ENCODE measurements at places on chromosomes 2 and 18.

GRCh38 chr2:225948903-225949302, 549.4 kb downstream of the NYAP2 start:
- DNase-seq, result no peak

DNA sequence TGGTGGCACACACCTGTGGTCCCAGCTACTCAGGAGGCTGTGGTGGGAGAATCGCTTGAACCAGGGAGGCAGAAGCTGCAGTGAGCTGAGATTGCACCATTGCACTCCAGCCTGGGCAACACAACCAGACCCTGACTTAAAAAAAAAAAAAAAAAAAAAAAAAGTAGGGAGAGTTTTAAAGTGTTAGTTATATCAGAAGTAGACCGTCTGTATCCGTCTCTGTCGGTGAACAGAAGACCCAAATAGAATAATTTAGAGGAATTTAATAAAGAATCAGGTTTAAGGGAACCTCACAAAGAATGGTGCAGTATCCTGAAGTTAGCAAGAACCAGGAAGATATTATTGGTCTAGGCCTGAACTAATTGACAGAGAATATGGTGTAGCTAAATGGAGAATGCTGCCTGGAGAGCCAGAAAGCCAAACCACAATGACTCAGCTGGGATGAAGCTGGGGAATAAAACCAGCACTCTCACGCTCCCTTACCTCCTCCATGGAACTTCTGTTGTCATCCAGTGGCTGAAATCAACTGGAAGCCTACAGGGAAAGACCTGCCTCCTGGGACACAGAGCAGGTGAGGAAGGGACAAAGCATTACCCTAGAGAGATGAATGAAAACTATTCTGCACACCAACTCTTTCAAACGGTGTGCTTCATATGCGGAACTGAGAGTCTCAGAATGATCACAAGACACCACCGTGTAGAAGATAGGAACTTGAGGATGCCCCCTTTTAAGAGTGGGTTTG, 39.1 kb upstream of the PLEKHM3 start:
- DNase-seq, result no peak

- DNase-seq, result no peak
These were observed 4.0 kb downstream of the KANSL1L start for GRCh38 chr2:210167227-210167626.

DNA sequence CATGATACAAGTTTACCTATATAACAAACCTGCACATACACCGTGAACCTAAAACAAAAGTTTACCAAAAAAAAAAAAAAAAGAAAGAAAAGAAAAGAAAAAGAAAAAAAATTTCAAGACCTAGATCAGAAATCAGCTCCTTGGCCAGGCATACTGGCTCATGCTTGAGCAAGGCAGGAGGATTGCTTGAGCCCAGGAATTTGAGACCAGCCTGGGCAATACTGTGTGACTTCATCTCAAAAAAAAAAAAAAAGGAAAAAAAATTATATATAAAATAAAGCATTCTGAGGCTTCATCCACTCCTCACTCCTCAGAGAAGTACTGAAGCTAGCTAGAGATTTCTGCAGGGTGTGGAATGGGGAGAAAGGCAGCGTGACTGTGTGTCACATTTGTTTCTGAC, 11.8 kb upstream of the PROC start:
- DNase-seq, result no peak

- DNase-seq, result no peak
These were observed 36.7 kb upstream of the PAPOLG start for GRCh38 chr2:60719331-60719730.

DNA sequence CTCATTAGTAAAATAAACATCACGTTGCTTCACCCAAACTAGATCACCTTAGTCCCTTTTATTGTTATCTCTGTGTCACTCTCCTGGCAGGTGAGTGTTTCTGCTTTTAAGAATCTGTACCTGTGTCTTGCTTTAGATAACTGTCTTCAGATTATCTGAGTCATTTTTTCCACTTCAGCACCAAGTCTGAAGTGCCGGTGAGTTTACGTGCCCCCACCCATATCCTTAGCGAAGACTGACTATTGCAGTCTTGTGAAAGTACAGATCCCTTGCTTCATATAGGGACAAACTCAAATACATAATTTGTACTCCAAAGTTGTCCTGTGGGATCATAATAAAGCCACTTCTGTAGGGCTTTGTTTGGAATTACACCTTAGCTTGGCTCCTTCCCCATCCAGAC, 41.1 kb downstream of the SCN2A start:
- no peak for DNase-seq

DNA sequence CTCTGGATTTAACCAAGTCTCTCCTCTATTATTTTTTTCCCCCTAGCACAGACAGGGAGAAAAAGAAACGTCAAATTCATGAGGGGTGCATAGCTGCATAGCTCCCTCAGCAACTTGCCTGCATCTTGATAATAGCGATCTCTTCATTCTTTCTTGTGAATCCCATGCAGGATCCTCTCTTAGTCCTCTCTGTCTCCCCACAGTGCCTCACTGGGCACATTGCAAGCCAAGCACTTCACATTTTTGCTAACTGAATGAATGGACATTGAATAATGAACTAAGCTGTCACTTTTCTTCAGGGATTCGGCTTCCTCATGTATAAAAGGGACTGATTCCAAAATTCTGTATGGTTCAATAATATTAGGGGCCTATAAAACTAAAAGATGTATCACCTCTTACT, 2.9 kb upstream of the EPB41L3 start:
- no peak for DNase-seq

- no peak for DNase-seq
These were observed 489.0 kb upstream of the NRP2 start for GRCh38 chr2:205193125-205193835.

GRCh38 chr2:11795590-11795989, 49.2 kb downstream of the LPIN1 start:
- DNase-seq, result no peak

GRCh38 chr2:143162123-143162837, 33.1 kb downstream of the ARHGAP15 start:
- no peak for DNase-seq

DNA sequence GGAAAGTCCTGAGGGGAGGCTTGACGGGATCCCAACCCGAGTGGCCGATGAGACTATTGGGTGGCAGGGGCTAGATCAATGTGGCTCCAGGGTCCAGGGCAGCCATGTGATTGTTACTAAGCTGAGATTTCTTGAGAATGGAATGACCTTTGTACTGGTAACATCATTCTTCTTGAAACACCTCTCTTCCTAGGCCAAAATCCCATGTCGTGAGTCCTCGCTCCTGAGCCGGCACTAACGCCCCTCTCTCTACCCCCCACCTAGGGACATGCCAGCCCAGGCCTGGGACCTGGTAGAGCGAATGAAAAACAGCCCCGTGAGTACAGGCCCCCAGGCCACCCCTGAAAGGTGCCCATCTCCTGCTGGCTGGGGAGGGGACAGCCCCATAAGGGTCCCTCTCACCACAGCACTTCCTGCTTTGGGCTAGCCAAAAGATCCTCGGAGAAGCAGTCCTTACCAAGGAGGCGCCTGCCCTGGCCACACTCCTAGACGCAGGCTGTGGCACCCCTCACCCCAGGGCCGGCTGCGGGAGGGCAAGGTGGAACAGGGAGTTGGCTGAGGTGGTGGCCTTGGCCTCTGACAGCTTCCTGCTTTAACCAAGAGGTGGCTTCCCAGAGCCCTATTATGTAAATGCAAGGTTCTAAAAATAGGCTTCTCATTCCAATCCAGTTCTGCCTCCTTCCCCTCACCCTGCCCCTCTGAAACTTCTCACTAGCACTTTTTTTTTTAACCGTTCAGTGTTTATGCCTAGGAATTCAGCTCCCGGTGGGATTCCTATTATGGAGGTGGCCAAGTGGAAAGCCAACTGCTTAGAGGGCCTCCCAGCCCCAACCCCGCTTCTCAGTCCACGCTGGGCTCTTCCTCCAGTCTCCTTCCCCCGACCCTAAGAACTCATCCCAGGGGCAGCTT, 126.6 kb upstream of the PPP1CB start:
- DNase-seq, result no peak

- no peak for DNase-seq
These were observed 6.7 kb upstream of the TMEM177 start for GRCh38 chr2:119672161-119672862.

- no peak for DNase-seq
These were observed 53.2 kb downstream of the ANO7 start for GRCh38 chr2:241241669-241242068.

DNA sequence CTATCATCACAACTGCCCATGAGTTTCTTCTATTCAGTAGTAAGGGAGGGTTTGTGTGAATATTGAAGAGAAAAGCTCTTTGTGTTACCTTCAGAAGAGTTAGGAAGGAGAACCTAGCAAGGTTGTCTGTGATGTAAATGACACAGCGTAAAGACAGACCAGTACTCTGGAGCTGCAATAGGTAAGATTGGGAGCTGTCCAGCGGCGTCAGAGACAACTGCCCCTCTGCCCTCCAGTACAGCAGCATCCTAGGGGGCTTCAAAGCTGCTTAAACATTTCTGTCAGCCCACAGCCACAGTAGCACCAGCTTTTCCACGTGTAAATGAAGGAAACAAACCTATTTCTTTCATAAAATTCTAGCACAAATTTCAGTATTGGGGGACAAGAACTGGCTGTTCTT, 34.5 kb downstream of the NYAP2 start:
- DNase-seq, result no peak

DNA sequence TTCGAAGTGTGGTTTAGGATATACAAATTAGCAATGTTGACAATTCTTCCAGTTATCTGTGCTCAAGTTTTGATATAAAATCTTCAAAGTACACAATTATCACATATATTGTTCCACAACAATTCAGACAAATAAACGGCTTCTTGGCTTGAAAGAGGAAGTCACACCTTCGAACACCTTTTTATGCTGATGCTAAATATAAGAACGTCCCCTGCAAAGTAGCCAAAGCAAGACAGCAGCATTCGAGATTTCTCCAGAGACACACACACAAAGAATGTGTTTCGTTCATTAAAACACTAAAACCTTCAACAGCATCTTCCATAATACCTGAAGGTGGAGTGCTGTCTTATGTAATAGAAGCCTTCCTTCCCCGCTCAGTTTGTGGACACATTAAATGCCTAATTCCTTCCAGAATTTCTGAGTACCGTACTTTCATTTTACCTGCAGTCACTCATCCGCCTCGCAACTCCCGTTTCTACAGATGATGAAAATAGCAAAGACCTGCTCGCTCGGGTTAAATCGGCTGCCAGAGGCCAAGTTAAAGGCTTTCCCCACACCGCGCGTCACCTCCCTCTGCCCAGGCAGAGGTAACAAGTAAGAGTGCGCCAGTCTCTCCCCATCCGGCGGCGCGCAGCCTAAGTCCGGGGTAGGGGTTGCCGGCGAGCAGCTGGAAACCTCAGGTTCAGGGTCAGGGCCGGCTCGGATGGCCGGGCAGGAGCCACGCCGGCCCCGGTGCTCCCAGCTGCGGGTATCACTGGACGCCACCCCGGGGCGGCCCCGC, 847 bp downstream of the SERPINE2 start:
- no peak for DNase-seq

GRCh38 chr2:143623231-143623908, 494.2 kb downstream of the ARHGAP15 start:
- DNase-seq, result no peak

- DNase-seq, result no peak
These were observed 3.4 kb downstream of the WDFY1 start for GRCh38 chr2:223941579-223942277.
